ENCODE measurements at places on chromosomes 6 and 20.

- DNase-seq: no peak
Measured at GRCh38 chr20:22698259-22698842, 114.0 kb upstream of the FOXA2 start.

- DNase-seq: peak; percentile 65
Measured at GRCh38 chr6:56222499-56222898, 24.9 kb downstream of the COL21A1 start.

GRCh38 chr6:79574630-79575225 is 37.5 kb upstream of the LCA5 start:
- peak; percentile 58 for DNase-seq

GRCh38 chr20:54843865-54844264 is 368.5 kb downstream of the DOK5 start:
- no peak for DNase-seq

DNA sequence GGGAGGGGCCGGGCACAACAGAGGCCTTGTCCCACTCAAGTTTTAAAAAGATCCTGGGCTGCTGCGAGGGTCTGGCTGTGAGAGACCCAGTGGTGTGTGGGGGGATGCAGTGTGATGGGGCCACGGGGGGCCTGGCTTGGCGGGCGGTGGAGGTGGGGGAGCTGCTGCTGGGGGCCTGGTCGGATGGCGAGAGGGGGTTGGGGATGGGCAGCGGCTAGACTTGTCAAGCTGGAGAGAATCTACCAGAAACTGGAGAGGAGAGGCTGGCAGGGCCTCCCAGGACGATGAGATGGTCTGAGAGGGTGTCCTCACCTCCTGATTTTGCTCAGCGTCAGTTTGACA is 5.1 kb downstream of the RPS21 start:
- DNase-seq: no peak

- DNase-seq: peak; percentile 0
Measured at GRCh38 chr6:65259059-65259458, 448.0 kb downstream of the EYS start.
